ENCODE measurements at places on chromosomes 11 and 22. TPM values are rescaled to one million over a fixed set of nuclear protein-coding genes. Genes with fewer than 3 reads are reported as not detected.

GRCh38 chr11:113574171-113574570, 99.0 kb upstream of the DRD2 start:
- no peaks in the 10 kb centered on the region for H3K4me1 ChIP-seq
- no peak for DNase-seq
- H3K36me3 ChIP-seq: no peaks in the 10 kb centered on the region
- H3K27ac ChIP-seq: no peak overlapping the region
- H3K4me3 ChIP-seq: no peak overlapping the region

- DNase-seq: no peak
- H3K36me3 ChIP-seq: no peaks in the 10 kb centered on the region
- no peak overlapping the region for H3K27ac ChIP-seq
These were observed 3.0 kb downstream of the CXCR5 start for GRCh38 chr11:118886681-118887111.

DNA sequence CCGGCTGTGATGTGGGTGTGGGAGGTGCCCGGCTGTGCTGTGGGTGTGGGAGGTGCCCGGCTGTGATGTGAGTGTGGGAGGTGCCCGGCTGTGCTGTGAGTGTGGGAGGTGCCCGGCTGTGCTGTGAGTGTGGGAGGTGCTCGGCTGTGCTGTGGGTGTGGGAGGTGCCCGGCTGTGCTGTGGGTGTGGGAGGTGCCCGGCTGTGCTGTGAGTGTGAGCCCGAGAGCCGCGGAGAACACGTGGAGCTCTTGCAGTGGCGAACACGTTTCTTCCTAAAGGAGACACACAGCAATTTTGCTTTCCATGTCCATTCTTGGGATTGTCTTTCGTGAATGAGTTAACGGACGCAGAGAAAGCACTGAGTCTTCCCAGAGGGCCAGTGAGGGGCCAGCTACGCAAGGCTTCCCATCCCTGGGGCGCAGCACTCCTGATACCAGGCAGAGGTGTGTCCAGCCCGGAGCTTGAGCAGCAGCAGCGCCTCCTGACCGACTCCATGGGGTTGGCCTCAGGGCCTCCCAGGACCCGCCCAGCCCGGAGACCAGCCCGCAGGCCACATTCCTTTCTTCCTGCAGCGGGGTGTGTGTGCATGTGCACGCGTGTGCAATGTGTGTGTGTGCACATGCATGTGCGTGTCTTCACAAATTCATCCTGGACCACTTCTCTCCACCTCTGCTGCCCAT, 245.0 kb upstream of the B3GAT1 start:
- no peaks in the 10 kb centered on the region for H3K36me3 ChIP-seq
- no peak overlapping the region for H3K4me3 ChIP-seq
- no peak overlapping the region for H3K27ac ChIP-seq
- H3K27me3 ChIP-seq: peaks cover 13% of the 10 kb centered on the region
- H3K4me1 ChIP-seq: no peaks in the 10 kb centered on the region
- DNase-seq: no peak

- no peak for DNase-seq
- no peaks in the 10 kb centered on the region for H3K36me3 ChIP-seq
- H3K4me1 ChIP-seq: peaks cover 9% of the 10 kb centered on the region
- H3K27ac ChIP-seq: no peak overlapping the region
- no peak overlapping the region for H3K4me3 ChIP-seq
These were observed 34.5 kb downstream of the RPUSD4 start for GRCh38 chr11:126176853-126177470.

C11orf21 gene
- 34.6 TPM for polyA plus RNA-seq

DNA sequence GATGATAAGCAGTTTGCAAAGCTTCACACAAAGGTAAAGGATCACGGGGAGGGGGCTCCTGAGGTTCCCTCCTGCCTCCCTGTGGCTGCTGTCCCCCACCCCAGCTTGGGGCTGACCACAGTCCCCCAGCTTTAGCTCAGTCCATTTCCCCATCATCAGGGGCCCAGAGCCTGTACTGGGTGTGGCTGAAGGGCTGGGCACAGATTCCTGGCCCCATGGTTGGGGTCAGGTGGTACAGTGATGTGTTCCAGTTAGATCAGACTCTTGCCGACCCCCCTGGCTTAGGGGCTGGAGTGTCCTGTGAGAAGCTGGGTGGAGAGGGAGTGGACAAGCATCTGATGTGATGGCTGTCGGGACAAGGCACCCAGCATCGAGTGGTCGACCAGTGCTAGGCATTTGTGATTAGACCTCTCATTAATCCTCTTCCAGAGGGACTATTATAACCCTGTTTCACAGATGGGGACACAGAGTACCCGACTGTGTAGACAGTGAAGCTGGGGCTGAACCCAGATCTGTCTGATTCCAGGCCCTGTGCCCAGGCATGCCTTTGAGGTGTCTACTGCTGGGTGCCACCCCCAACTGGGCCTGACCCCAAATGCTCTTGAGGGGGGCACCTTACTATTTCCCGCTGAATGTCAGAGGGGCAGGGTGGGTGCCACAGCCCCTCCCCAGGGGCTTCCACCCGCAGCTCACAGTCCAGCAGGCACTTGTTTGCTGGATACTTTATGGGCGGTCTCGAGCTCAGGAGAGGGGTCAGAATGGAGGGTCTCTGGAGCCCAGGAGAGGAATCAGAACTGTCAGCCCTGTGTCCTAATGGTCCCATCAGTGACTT, 4.3 kb downstream of the SHANK3 start:
- H3K27me3 ChIP-seq: peaks cover 9% of the 10 kb centered on the region
- H3K4me3 ChIP-seq: peak overlapping the region; percentile 42
- peaks cover 41% of the 10 kb centered on the region for H3K4me1 ChIP-seq
- H3K27ac ChIP-seq: peak overlapping the region; percentile 26

GRCh38 chr11:44702889-44703288, 23.9 kb upstream of the TSPAN18 start:
- no peak overlapping the region for H3K4me3 ChIP-seq
- no peaks in the 10 kb centered on the region for H3K27me3 ChIP-seq
- peaks cover 17% of the 10 kb centered on the region for H3K4me1 ChIP-seq
- no peak for DNase-seq
- no peaks in the 10 kb centered on the region for H3K36me3 ChIP-seq
- peak overlapping the region; percentile 40 for H3K27ac ChIP-seq

GRCh38 chr11:25838918-25839625, 492.9 kb upstream of the ANO3 start:
- no peaks in the 10 kb centered on the region for H3K36me3 ChIP-seq
- no peak for DNase-seq

FAM181B gene
- 0.11 TPM for polyA plus RNA-seq

C1QTNF5 gene
- 20.0 TPM for polyA plus RNA-seq

- no peak for DNase-seq
- H3K27ac ChIP-seq: no peak overlapping the region
- H3K36me3 ChIP-seq: no peaks in the 10 kb centered on the region
- H3K4me1 ChIP-seq: no peaks in the 10 kb centered on the region
- H3K27me3 ChIP-seq: no peaks in the 10 kb centered on the region
These were observed 1317.2 kb downstream of the TBC1D22A start for GRCh38 chr22:48079505-48080290.

CD3E gene
- polyA plus RNA-seq: 0.38 TPM

GRCh38 chr22:27247701-27248434, 553.7 kb downstream of the MN1 start:
- H3K4me1 ChIP-seq: peaks cover 17% of the 10 kb centered on the region
- H3K27me3 ChIP-seq: peaks cover 3% of the 10 kb centered on the region
- peak; percentile 60 for DNase-seq
- no peaks in the 10 kb centered on the region for H3K36me3 ChIP-seq

GRCh38 chr11:110778343-110778742, 66.1 kb upstream of the ARHGAP20 start:
- no peaks in the 10 kb centered on the region for H3K36me3 ChIP-seq
- H3K4me1 ChIP-seq: no peaks in the 10 kb centered on the region
- DNase-seq: no peak
- H3K27ac ChIP-seq: no peak overlapping the region

DNA sequence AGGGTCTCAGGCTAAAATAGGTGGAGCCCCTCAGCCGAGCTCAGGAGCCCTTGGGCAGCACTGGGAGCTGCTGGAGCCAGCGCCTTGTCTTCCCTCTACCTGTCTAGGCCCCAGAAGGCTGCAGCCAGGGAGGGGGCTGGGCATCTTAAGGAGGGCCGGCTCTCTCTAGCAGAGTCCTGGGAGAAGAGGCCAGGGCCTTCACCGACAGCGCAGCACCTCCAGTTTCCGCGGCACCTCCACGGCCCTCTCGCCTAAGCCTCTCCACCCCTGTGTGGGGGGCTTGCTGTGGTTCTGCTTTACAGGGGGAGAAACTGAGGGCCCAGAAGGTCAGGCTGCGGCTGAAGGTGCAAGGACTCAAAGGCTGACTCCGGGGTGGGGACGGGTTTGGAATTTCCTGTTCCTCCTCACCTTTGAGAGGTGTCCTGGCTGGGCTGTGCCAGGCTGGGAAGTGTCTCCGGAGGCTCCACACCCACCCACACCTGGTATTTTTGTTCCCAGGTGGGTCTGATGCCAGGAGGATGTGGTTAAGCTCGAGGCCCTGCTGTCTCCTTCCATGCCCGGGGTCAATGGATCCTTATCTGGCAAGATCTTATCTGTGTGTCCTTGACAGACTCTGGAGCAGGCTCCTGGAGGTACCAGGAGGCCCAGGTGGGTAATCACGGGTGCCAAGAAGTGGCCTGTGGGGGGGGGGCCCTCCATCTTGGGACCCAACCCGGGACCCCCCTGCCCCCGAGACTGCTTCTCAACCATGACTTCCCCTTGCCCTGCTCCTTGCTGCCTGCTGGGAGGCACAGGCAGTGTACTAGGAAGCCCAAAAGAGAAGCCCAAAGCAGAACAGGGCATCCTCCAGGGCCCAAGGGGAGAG, 95.3 kb upstream of the FGF3 start:
- no peaks in the 10 kb centered on the region for H3K27me3 ChIP-seq
- peaks cover 3% of the 10 kb centered on the region for H3K4me1 ChIP-seq
- peak; percentile 57 for DNase-seq
- H3K36me3 ChIP-seq: no peaks in the 10 kb centered on the region

DNA sequence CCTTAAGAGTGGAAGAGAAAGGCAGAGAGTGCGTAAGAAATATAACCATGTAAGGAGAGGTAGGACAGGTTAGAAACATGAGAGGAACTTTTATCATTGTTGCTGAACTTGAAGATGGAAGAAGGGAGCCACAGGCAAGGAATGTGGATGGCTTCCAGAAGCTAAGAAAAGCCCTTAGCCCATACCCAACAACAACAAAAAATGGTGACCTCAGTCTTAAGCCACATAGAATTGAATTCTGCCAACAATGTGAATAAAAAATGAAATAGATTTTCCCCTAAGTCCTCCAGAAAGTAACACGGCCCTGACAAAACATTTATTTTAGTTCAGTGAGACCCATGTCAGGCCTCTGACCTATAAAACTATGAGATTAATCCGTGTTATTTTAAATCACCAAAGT, 767.3 kb downstream of the FAM181B start:
- H3K27ac ChIP-seq: no peak overlapping the region
- H3K4me1 ChIP-seq: no peaks in the 10 kb centered on the region
- no peaks in the 10 kb centered on the region for H3K36me3 ChIP-seq
- H3K27me3 ChIP-seq: no peaks in the 10 kb centered on the region

GRCh38 chr22:22474733-22475132, 33.8 kb downstream of the ZNF280B start:
- H3K4me1 ChIP-seq: no peaks in the 10 kb centered on the region
- no peaks in the 10 kb centered on the region for H3K36me3 ChIP-seq
- DNase-seq: no peak
- H3K27ac ChIP-seq: no peak overlapping the region

DNA sequence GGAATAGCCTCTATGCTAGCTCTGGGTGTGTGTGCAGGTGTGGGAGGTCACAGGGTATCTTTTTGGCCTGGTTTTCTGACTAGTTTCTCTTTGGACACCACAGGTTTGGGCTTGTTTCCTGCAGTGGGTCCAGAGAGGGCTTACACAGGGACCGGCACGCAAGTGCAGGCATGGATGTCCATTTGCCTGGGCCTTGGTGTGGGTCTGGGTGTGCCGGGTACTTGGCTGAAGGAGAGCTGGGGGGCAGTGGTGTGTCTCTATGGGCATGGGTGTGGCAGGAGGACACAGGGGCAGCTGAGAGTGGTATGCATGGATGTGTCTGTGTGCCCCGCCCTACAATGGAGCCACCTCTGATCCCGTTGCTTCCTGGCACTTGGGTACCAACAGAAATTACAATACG, 7.5 kb upstream of the KCNJ11 start:
- H3K4me1 ChIP-seq: no peaks in the 10 kb centered on the region
- no peaks in the 10 kb centered on the region for H3K36me3 ChIP-seq
- no peak for DNase-seq
- H3K27ac ChIP-seq: no peak overlapping the region

- no peak overlapping the region for H3K27ac ChIP-seq
- H3K4me1 ChIP-seq: peaks cover 9% of the 10 kb centered on the region
- H3K4me3 ChIP-seq: no peak overlapping the region
- H3K36me3 ChIP-seq: no peaks in the 10 kb centered on the region
These were observed 6.9 kb upstream of the MUC5AC start for GRCh38 chr11:1150769-1151365.

DNA sequence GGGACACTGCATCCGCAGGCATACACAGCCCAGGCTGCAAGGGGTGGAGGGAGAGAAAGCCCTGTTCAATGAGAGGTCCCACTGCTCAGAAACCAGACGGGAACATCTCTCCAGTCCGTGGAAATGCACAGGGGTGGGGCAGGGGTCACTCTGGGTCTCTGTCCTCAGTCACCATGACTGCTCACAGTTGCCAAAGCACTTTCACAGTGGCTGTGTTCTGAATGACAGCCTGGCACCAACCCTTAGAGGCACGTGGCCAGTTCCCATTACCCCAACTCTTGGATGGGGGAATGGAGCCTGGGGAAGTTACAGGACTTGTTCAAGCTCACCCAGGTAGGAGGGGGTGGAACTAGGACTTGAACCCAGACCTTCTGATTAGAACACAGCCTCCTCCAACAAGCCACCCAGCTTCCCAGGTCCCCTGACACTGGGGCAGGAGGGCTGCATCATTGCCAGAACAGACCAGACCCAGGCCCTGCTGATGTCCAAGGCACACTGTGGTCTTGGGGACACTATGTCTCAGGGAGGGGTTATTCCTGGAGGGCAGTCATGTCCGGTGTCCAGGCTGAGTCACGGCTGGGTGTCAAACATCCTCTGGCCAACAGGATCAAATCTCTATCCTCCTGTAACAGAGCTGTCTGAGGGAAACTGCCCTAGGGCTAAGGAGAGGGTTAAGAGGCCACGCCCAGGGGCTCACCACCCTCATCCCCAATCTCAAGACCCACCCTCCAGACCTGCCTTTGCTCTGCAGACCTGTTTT, 8.2 kb downstream of the ZNF70 start:
- H3K27me3 ChIP-seq: no peaks in the 10 kb centered on the region
- H3K4me3 ChIP-seq: no peak overlapping the region
- no peak overlapping the region for H3K27ac ChIP-seq
- peak; percentile 68 for DNase-seq
- peaks cover 32% of the 10 kb centered on the region for H3K36me3 ChIP-seq

CSF2RB gene
- polyA plus RNA-seq: 0.69 TPM

DNA sequence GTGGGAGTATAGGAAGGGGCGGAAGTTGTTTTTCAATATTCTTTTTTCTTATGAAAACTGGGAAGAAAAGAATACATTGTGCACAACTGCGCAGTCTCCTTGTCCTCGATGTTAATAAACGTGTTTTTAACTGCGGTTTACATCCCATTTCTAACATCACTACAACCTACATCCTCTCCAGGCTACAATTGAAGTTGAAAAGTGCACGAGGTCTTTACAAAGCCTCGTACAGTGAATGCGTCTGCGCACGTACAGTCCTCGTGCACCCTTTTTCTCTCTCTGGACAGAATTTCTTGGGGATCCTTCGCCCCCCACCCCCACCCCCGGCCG, 102.4 kb downstream of the WT1 start:
- no peaks in the 10 kb centered on the region for H3K36me3 ChIP-seq
- peaks cover 12% of the 10 kb centered on the region for H3K4me1 ChIP-seq
- no peak for DNase-seq
- H3K27me3 ChIP-seq: peaks cover 16% of the 10 kb centered on the region

GRCh38 chr22:30829901-30830550, 135.4 kb downstream of the OSBP2 start:
- H3K27ac ChIP-seq: peak overlapping the region; percentile 36
- no peak overlapping the region for H3K4me3 ChIP-seq
- H3K4me1 ChIP-seq: peaks cover 15% of the 10 kb centered on the region
- no peaks in the 10 kb centered on the region for H3K36me3 ChIP-seq
- DNase-seq: no peak
- H3K27me3 ChIP-seq: no peaks in the 10 kb centered on the region
